Activated CD4-positive, alpha-beta T cell treated with anti-CD3 and anti-CD28 coated beads for 4 hours (primary cell): ENCODE measurements at places on chromosomes 2 and 18.

- DNase-seq, result no peak
These were observed 160.1 kb downstream of the TWIST2 start for GRCh38 chr2:239008004-239008403.

GRCh38 chr18:34491719-34492118, 218.4 kb upstream of the DTNA start:
- no peak for DNase-seq

DNA sequence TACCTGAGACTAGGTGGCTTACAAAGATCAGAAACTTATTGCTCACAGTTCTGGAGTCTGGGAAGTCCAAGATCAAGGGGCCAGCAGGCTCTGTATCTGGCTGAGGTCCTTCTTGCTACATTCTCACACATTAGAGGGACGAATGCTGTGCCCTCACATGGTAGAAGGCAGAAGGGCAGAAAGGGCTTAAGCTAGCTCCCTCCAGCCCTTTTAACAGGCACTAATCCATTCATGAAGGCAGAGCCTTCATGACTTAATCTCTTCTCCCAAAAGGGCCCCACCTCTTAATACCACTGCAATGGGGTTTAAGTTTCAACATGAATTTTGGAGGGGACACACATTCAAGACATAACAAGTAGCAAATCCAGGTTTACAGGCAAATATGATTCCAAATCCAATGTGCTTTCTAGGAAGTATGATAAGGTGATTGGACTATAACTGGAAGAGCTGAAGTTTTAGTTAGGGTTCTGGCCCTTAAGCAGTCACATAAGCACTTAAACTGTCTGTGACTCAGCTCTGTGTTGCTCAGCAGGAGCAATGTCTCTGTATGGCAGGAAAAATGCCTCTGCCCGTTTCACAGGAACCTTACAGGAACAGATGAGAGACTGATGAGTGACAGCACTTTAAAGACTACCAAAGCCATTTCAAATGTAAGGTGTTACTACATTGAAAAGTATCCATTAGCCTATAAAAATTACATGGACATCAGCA, 119.6 kb upstream of the PTPRM start:
- DNase-seq, result no peak

GRCh38 chr2:84879584-84880394, 1.1 kb downstream of the TRABD2A start:
- DNase-seq, result no peak
